Hepatocyte (in vitro differentiated cells): ENCODE measurements at places on chromosomes 1 and 21. TPM values are rescaled to one million over a fixed set of nuclear protein-coding genes. Genes with fewer than 3 reads are reported as not detected.

DNA sequence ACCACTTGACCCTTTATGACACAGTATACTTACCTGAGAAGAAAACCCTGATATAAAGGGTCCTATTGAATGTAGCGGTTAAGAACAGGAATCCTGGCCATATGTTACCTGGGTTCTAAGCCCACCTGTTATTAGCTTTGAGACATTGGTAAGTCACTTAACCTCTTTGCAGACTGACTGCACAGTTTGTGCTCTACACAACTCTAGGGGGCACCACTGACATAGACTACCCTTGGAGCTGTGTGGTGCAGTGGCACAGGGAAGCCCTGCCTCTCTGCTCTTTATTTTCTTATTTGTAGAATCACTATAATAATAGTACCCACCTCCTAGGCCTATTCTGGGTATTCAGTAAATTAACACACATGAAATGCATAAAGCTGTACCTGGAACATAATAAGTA lies 165.6 kb downstream of the C1orf94 start:
- H3K36me3 ChIP-seq = no peaks in the 10 kb centered on the region
- no peaks in the 10 kb centered on the region for H3K4me1 ChIP-seq
- H3K4me3 ChIP-seq = no peak overlapping the region
- H3K27ac ChIP-seq = no peak overlapping the region
- no peak for DNase-seq

The PIGP gene
- total RNA-seq = 20.0 and 23.3 TPM in 2 replicates

The PM20D1 gene
- not detected in 2 replicates for total RNA-seq

The AMIGO1 gene
- 4.1 and 4.4 TPM in 2 replicates for total RNA-seq

The PRR9 gene
- total RNA-seq = not detected in 2 replicates
